ENCODE measurements at places on chromosomes 5 and 9.

DNA sequence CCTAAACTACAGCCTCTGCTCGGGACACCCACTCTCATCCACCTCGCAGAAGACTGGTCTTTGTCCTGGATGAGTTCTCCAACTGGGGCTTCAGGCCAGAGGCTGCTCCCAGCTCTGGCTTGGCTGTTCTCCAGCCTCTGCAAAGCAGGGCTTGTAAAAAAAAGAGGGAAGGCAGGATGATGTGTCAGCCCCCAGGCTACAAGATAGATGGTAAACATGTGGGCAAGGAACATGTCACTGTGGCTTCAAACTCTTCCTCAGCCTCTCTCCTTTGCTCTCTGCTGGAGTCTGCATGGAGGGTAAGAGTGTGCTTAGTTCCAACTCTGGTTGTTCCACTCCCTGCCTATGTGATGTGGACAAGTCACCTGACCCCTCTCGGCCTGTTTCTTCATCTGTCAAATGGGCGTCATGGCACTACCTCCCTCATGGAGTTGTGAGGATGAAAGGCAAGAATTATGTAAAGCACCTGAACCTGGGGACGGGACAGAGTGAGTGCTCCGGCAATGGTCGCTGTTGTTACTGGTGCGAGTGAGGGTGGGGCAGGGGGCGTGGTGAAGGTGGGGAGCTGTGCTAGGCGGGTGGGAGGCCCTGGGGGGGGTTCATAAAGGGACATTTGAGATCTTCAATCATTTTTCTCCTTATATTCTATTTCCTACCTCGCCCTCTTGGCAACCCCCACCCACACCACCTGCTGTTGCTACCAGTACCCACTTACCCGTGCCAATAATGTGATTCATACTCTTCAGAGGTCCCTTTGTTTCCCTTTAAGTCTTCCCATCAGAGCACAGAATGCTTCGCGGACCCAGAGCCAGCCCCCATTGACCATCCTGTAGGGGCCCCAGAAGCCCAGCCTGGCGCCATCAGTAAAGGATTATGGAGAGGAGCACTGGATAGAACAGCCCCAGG is 6.8 kb upstream of the ZNF79 start:
- no peak for DNase-seq

DNA sequence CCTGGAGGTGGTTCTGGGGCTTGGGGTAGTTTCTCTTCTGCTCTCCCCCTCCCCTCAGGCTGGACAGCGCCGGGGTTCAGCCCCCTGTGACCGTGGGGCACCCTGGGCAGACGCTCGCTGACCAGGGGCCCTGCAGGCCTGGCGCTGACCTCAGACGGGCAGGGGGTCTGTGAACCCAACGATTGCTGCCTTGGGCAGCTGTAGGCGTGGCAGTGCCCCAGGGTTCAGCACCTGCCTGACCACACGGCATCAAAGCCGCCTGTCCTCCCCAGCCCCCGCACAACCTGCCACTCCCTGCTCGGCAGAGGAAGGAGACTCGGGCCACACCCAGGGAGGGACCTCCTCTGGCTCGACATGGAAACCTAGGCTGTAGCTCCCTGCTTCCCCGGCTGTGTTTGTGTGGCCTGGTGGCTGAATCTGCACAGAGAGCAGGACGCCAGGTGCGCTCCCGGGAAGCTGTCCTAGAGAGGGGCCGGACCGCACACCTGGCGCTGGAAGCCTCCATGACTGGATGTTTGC is 12.2 kb downstream of the LCN12 start:
- no peak for DNase-seq

GRCh38 chr9:137255448-137256114 is 454 bp downstream of the NELFB start:
- no peak for DNase-seq

DNA sequence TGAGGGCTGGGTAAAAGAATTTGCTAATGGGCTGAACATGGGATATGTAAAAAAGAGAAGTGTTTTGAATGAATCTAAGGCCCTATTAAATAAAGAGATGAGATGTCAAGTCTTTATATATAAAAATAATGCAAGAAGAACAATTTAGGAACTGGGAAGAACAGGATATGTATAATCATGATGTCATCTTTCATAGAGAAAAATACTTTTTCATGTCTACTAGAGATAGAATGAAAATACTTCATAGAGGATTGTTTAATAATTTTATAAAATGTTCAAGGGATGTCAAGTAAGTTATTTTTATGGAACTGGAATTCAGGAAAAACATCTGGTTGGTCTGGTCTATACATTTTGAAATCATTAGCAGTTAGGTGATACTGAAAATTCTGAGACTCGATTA is 799.0 kb upstream of the CTNND2 start:
- DNase-seq: no peak

DNA sequence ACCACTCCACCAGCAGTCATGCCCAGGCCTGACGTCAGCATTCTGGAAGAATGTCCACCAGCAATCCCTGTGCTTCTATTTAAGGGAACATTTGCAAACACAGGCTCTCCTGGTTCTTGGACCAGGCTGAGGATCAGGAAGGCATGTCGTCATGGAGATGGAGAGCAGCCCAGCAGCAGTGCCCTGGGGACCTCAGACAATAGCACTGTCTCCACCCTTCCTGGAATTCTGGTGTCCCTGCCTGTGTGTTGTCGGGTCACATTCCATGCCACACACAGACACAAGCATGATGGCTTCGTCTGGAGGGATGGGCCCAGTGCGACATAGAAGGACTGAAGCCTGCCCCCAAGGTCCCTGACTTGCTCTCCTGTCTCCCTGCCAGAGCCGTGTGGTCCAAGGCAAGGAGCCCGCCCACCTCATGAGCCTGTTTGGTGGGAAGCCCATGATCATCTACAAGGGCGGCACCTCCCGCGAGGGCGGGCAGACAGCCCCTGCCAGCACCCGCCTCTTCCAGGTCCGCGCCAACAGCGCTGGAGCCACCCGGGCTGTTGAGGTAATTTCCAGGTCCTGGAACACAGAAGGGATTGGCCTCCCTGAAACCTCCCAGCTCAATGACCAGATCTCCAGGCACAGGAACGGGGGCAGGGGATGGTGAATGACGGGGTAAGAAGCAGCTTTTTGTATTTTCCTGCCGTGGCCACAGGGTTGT is 43.8 kb downstream of the STOM start:
- no peak for DNase-seq

GRCh38 chr5:84688566-84688965 is 303.9 kb upstream of the EDIL3 start:
- DNase-seq: no peak

- DNase-seq: no peak
Measured at GRCh38 chr5:73647721-73648120, 21.7 kb downstream of the ARHGEF28 start.

DNA sequence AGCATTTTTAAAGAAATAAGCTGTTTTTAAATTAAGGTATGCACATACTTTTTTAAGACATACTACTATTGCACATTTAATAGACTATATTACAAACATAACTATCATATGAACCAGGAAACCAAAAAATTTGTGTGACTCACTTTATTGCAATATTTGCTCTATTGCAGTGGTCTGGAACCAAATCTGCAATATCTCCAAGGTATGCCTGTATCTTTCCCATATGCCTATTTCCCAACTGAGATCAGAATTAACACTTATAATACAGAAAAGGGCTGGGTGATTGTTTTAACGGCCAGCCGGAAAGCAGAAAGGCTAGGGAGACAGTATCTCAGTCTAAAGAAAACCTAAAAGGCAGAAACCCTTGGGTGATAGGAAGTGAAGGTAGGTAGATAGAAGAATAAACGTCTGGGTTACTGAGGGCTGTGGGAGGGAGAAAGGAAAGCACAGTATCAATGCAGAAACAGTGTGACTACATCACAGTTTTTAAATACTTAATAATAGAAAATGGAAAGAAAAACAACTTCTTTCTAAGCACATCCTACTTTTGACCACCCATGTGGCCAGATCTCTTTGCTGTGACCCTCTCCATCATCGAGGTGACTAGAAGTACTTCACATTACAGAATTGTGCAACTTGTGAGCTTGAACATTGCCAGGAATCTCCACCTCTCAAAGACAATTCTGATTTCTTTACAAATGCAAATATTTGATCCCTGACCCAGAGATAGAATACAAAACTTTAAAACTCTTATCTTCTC is 126.4 kb downstream of the LPAR1 start:
- no peak for DNase-seq

- DNase-seq: no peak
Measured at GRCh38 chr5:143023411-143024096, 253.4 kb downstream of the ARHGAP26 start.

DNA sequence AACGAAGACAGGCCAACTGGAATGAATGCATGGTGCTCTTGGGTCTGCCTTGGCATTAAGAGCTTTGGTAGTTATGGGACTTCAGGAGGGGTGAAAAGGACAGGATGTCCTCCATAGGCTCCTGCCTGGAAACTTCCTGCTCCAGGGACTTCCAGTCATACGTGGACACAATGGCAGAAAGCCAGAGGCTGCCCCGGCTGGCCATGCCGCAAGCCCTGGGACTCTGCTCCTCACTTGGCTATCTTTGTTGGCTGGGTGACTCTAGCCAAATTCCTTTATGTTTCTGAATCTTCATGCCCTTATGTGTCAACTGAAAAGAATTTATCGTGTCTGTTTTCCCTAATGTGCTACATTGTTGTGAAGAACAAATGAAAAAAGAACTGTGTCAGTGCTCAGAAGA is 136.9 kb downstream of the SIL1 start:
- no peak for DNase-seq

DNA sequence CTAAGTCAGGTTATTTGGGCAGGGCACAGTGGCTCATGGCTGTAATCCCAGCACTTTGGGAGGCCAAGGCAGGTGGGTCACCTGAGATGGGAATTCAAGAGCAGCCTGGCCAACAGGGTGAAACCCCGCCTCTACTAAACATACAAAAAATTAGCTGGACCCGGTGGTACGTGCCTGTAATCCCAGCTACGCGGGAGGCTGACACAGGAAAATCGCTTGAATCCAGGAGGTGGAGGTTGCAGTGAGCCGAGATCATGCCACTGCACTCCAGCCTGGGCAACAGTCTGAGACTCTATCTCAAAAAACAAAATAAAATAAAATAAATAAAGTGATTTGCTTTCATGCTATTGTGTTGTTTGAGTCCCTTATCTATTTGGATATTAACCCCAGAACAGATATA is 8.2 kb upstream of the FBXW2 start:
- DNase-seq: no peak

Data from stimulated activated CD8-positive, alpha-beta memory T cell treated with anti-CD3 and anti-CD28 coated beads, Interleukin-7, amount 100 ng/mL, for 24 hours (primary cell).